Kidney epithelial cell (primary cell): ENCODE measurements at places on chromosomes 13 and 19.

- DNase-seq = peak; percentile 16
These were observed at the start of gene CCNE1 for GRCh38 chr19:29811125-29812079. TSS of gene CCNE1 (plus strand) at chr19:29811991. CDS start at chr19:29812556, 565 bp downstream.

- DNase-seq = no peak
These were observed 79.2 kb downstream of the TBC1D4 start for GRCh38 chr13:75402787-75403186.

- no peak for DNase-seq
These were observed 10.5 kb downstream of the SLC25A42 start for GRCh38 chr19:19074196-19074882.

DNA sequence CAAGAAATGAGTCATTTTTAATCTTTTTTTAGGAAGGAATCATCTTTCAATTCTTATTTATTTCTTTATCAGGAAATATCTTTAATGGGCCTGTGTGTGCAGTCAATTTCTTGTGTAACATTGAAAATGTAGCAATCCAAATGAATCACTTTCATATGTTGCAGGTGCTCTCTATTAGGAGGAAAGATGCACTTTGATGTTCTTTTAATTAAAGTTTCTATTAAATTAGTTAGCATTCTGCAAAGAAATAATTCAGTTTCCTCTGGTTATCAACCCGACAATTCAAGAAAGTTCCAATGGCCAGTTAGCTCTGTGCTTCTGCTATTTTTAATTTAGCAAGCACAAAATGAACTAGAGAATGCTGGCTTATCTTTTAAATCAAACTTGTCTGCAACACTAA, 212.0 kb downstream of the PCDH17 start:
- DNase-seq = no peak

GRCh38 chr19:48830965-48831364, 5.3 kb downstream of the HSD17B14 start:
- no peak for DNase-seq

DNA sequence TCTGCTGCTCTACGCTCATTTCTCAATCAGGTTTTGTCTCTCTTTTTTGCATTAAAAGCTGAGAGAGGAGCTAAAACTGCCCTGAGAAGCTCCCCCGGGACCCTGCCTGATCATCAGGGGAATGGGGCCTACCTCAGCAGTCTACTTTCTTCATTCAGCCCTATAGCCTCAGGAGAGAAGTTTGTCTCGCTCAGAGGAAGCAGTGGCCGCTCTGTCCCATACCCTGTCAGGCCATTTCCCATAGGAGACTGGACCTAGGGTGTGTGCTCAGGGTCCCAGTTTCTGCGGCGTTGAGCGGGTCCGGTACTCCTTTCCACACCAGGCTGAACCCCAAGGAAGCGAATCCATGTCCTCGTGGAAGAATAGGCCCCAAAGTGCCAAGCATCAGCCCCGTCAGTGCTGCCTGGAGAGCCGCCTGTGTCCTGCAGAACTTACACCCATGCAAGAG, 21.7 kb downstream of the UBE2L5 start:
- DNase-seq = no peak

GRCh38 chr19:4704317-4704673, 19.3 kb downstream of the DPP9 start:
- DNase-seq = no peak

GRCh38 chr13:29421118-29421517, 174.4 kb downstream of the SLC7A1 start:
- no peak for DNase-seq

- DNase-seq = no peak
These were observed 923 bp downstream of the DOCK9 start for GRCh38 chr13:98976941-98977340.

- no peak for DNase-seq
These were observed 136.4 kb downstream of the PTPRS start for GRCh38 chr19:5204212-5204611.

DNA sequence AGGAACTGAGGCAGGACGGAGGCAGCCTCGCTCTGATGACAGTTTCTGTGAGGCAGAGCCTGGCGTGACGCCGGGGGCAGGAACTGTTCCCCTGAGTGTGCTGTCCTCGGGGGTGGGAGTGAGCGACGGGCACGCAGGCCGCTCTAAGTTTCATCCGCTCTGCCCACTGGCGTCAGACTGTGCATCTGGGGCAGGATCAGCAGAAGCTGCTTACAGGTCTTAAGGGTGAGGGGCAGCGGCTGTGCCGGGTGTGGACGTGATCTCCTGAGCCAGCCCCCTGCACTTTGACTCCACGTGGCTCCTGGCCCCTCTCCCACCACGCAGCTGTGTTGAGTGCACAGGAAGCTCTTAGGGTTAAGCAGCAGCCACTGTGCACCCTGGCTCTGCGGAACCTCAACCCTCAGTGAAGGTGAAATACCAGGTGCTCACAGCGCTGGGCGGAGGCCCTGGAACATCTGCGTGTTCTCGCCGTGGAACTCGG, 1.5 kb downstream of the GRK1 start:
- DNase-seq = no peak

DNA sequence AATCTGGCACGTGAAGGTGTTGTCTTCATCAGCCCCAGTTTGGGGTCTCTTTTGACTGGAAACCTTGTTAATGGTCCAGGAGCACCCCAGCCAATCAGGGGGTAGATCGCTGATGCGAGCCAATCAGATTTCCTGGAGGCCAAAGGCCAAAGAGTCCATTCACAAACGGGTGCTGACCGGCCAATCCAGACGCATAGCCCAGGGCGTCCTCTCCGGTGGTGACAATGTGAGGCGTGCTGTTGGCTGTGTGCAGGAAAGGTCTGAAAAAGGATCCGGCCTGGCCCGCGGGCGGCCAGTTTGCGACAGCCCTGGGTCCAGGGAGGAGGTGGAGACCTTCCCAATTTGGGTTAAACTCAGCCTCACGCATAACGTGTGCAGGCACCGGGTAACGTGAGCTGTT, 3.1 kb downstream of the MAST3 start:
- DNase-seq = no peak

DNA sequence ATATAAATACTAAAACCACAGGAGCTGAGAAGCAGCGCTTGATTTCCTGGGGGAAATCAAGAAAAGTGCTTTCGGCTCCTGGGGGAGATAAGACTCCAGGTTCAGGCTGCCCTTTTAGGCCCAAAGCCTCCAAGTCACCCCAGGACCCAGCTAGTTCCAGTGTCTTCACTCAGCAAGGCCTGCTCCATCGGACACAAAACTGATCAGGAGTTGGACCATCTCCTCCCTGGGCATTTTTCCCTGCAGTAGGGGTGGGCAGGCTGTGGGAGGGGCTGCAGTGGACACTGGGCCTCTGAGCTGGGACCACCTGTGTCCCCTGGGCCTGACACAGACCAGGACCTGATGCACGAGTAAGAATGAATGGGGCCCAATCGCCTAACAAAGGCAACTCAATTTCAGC, 15.2 kb downstream of the C19orf12 start:
- no peak for DNase-seq

GRCh38 chr19:41499899-41500298, 56.9 kb downstream of the ERICH4 start:
- DNase-seq = no peak

- no peak for DNase-seq
These were observed 674.6 kb upstream of the SGCG start for GRCh38 chr13:22506096-22506691.

DNA sequence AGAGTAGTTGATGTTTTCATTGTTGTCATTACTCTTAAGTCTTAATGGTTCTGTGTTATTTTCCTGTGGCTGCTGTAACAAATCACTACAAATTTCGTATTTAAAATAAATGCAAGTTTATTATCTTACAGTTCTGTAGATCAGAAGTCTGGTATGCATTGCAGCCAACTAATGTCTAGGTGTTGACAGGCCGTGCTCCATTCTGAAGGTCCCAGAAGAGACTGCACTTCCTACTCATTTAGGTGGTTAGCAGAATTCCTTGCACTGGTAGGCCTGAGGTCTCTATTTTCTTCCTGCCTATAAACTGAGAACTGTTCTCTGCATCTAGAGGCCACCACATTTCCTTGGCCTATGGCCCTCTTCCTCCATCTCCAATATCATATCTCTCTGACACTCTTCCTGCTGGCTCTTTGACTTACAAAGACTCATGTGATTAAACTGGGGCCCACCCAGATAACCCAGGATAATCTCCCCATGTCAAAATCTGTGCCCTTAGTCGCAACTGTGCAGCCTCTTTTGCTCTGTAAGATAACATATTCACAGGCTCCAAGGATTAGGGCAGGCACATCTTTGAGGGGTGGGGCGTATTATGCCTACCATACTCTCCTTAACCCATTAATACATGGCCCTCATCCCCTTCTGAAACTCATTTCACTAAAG, 468.4 kb downstream of the FOXO1 start:
- no peak for DNase-seq

- DNase-seq = no peak
These were observed 2.9 kb downstream of the ZNF816 start for GRCh38 chr19:52959613-52960295.

- no peak for DNase-seq
These were observed 116.0 kb upstream of the ARGLU1 start for GRCh38 chr13:106683918-106684317.

GRCh38 chr19:47520343-47520806, 5.5 kb upstream of the NAPA start:
- no peak for DNase-seq

GRCh38 chr19:31338069-31338776, 11.0 kb downstream of the TSHZ3 start:
- no peak for DNase-seq

- DNase-seq = no peak
These were observed at the start of gene RINL for GRCh38 chr19:38877781-38878574. TSS of gene RINL (minus strand) at chr19:38878275. CDS start at chr19:38876742, 1,533 bp downstream.

- DNase-seq = no peak
These were observed 4.7 kb upstream of the TMPRSS9 start for GRCh38 chr19:2355168-2356035.

DNA sequence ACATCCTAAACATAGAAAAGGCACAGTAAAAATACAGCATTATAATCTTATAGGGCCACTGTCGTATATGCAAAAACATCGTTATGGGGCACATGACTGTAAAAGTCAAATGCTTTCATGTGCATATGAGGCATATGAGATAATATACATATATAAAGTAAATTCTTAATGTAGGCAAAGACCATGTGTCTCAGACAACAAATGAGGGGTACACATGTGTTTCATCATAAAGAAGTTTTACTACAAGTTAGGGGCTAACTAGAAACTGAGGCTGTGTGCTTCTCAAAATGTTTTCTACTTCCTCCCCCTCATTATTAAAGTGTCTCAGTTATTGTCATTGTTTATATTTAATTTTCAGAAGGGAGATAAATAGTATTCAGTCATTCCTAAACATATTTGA, 309.6 kb downstream of the SHISA2 start:
- no peak for DNase-seq
